ENCODE measurements at places on chromosomes 1 and 21. TPM values are rescaled to one million over a fixed set of nuclear protein-coding genes. Genes with fewer than 3 reads are reported as not detected.

Gene PTPRU
- 0.13 TPM for total RNA-seq

Gene KLF17
- total RNA-seq: not detected

Gene RNF207
- total RNA-seq: 12.4 TPM

Gene PLA2G4A
- 0.13 TPM for total RNA-seq

Gene VCAM1
- total RNA-seq: not detected

Gene NR5A2
- total RNA-seq: 0.13 TPM
